NCI-H1436 (cell line): ENCODE measurements at places on chromosomes 6 and 20.

- no peak for DNase-seq
Observed at GRCh38 chr20:2285193-2285592, 10.6 kb upstream of the TGM3 start.

GRCh38 chr20:23187751-23188150 lies 101.6 kb upstream of the CD93 start:
- DNase-seq: no peak

DNA sequence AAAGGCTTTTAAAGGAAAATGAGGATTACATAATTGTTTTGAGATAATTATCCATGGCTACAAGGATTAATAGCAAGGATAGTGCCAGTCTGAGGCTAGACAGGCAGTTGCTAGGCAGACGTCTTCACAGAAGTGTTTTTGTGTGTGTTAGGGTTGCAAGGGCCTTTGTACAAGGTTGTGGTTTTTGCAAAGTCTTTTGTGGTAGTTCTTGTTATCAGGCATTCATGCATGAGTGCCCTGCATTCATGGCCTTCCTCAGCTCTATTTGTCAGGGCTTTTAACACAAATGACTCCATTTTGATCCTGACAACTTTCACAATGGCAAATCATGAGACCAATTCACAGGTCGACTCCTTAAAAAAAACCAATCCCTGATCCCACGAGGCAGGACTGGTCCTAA lies 68.1 kb upstream of the TXNDC5 start:
- DNase-seq: no peak

DNA sequence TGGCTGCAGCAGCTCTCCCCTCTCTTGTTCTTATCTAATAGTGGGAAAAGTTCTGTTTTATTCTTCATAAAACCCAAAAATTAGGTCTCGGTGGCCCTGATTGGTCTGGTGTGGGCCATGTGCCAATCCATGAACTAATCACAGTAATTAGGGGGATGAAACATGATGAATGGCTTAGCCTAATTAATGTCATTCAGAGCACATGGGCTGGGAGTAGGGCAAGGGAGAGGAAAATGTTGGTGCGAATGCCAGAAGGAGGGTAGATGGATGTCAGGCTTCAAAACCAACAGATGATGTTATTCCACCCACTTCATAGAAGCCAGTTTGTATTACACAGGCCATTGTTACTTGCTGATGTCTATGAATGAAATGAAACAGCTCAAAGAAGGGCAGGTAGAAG lies 46.5 kb downstream of the PLEKHG1 start:
- no peak for DNase-seq
